Endodermal cell (in vitro differentiated cells): ENCODE measurements at places on chromosomes 6 and 20. TPM values are rescaled to one million over a fixed set of nuclear protein-coding genes. Genes with fewer than 3 reads are reported as not detected.

- H3K27ac ChIP-seq, result no peak overlapping the region
- H3K36me3 ChIP-seq, result no peaks in the 10 kb centered on the region
Observed at GRCh38 chr20:23311947-23312506, 38.6 kb upstream of the NXT1 start.

DNA sequence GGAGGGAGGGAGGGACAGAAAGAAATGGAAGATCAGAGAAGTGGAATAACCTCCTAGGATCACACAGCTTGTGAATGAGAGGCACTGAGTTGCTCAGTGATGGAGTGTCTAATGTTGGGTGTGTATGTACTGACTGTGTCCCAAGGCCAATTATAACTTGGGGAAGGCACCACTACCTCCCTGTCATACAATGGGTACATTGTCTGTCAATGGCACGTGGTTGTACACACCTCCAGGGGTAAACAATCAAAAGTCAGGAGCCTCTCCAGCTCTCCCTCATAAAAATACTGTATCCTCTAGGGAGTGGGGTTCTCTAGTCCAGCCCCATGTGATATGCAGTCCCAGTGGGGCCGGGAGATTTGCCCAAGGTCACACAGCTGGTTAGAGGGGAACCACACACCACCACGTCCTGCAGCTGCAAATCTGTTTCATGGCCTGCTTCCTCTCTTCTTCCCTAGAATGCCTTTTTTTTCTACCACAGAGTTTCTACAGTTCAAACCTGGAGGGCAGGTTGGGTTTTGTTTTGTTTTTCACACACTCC lies 112.5 kb downstream of the SNX5 start:
- H3K4me1 ChIP-seq, result peaks cover 4% of the 10 kb centered on the region
- H3K27me3 ChIP-seq, result no peaks in the 10 kb centered on the region
- no peak overlapping the region for H3K4me3 ChIP-seq

DNA sequence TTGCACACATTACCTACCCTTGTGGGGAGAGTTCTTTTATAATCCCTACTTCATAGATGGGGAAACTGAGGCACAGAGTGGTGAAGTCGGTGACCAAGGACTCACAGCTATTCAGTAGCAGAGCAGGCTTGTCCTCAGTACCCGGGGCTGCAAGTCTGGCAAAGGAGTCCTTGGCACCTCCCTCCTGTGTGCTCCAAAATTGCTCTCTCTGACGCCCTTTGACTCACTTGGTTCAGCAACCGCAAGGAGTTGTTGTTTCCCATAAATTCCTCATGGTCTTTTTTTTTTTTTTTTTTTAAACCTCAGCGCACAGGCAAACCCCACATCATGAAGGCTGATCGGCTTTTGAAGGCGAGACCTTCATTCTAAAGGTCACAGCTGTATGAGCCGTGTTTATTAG lies 143.2 kb downstream of the CEBPB start:
- peaks cover 2% of the 10 kb centered on the region for H3K4me1 ChIP-seq
- no peak overlapping the region for H3K4me3 ChIP-seq
- DNase-seq, result no peak
- no peaks in the 10 kb centered on the region for H3K36me3 ChIP-seq
- H3K27ac ChIP-seq, result no peak overlapping the region
- no peaks in the 10 kb centered on the region for H3K27me3 ChIP-seq

DNA sequence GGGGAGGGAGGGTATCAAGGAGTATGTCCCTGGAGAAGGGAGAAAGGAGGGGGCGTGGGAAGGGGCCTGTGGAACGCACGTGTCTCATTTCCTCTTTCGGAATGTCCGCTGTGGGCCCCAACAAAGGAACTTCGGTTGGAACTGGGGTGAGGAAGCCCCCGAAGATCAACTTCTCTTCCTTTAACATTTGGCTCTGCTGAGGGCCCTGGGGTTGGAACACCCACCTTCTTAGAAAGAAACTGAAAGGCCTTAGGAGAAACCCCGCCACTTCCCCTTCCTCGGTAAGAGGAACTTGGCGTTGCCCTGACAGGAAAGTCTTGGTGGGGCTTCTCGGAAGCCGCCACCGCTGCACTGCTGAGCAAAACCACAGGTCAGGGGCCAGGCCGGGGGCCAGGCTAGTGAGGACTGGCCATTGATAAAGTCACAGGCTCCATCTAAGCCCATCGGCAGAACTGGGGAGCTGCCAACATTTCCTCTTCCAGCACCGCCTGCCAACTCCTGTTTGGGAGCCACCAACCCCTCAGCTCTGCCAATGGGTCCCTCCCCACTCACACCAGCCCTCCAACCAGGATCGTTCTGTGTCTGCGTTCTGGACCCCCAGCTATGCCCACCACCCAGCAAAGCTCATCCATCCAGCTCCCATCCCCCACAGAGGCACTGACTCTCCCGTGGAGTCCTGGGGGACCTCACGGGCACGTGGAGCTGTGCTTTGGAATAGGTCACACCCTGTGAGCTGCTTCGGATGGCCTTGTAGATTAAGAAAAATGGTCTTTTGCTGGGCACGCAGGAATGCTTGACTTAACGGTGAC lies 44.8 kb downstream of the FGD2 start:
- DNase-seq, result no peak
- H3K4me3 ChIP-seq, result no peak overlapping the region
- no peaks in the 10 kb centered on the region for H3K36me3 ChIP-seq
- H3K27ac ChIP-seq, result no peak overlapping the region
- H3K4me1 ChIP-seq, result peaks cover 3% of the 10 kb centered on the region
- no peaks in the 10 kb centered on the region for H3K27me3 ChIP-seq

- no peaks in the 10 kb centered on the region for H3K4me1 ChIP-seq
- no peak for DNase-seq
- no peak overlapping the region for H3K4me3 ChIP-seq
- peaks cover 93% of the 10 kb centered on the region for H3K36me3 ChIP-seq
- H3K27ac ChIP-seq, result no peak overlapping the region
Observed at GRCh38 chr6:82227770-82228169, 19.8 kb downstream of the IBTK start.

GRCh38 chr20:63070771-63071540 lies 64.2 kb upstream of the BHLHE23 start:
- no peak overlapping the region for H3K27ac ChIP-seq
- no peaks in the 10 kb centered on the region for H3K4me1 ChIP-seq
- no peak overlapping the region for H3K4me3 ChIP-seq
- H3K27me3 ChIP-seq, result peaks cover 45% of the 10 kb centered on the region
- no peaks in the 10 kb centered on the region for H3K36me3 ChIP-seq

Gene MOG
- not detected in 3 replicates for total RNA-seq

Gene PXDC1
- 3.3 TPM in 2 replicates for total RNA-seq

Gene RREB1
- 64.1 to 72.5 TPM (median 64.3 TPM) in 3 replicates for total RNA-seq

Gene LY86
- not detected in 3 replicates for total RNA-seq
